ENCODE measurements at places on chromosomes 5 and 9.

DNA sequence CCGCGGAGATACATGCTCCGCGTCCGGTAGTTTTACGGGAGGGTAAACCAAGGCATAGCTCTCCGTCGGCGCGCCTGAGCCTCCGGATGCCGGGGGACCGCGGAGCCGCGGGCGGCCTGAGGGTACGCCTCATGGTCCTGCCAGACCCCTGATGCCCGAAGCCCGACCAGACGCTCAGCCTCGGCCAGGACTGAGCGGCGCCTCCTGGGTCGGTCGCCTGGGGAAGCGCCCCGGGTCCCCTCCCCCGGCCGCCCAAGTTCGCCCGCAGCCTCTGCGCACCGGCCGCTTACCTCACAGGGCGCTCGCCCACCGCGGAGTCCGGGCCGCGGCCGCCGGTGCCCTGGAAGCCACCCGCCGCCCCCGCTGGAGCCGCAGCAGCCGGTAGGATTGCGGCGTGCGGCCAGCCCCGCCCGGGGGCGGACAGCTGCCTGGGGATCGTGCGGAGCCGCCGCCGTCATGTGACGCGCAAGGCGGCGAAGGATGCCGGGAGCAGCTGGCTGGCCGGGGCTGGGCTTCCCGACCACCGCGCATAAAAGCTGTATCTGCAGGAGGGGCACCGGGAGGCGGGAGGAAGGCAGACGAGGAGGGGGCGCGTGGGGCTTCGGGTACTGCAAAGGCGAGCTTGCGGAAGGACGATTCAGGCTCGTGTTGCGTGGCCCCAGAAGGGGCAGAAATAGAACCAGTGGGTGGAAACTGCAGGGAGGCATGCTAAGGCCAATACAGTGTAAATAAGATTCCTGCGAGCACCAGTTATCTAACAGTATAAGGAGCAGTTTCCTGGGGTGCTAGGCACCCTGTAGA lies at the start of gene FBXO10:
Gene FBXO10 (minus strand): TSS at position 460 of the 801 bp plus-strand sequence. CDS start 34,612 bp downstream, outside the sequence.
- H3K27me3 ChIP-seq, result peaks cover 6% of the 10 kb centered on the region
- peaks cover 18% of the 10 kb centered on the region for H3K4me1 ChIP-seq
- peak; percentile 71 for DNase-seq
- H3K4me3 ChIP-seq, result peak within 1 kb of the TSS; percentile 83
- H3K27ac ChIP-seq, result peak within 1 kb of the TSS; percentile 77

GRCh38 chr9:106878934-106879333 lies 16.0 kb downstream of the ZNF462 start:
- no peaks in the 10 kb centered on the region for H3K27me3 ChIP-seq
- no peaks in the 10 kb centered on the region for H3K4me1 ChIP-seq
- H3K36me3 ChIP-seq, result no peaks in the 10 kb centered on the region
- no peak overlapping the region for H3K27ac ChIP-seq
- no peak overlapping the region for H3K4me3 ChIP-seq

- H3K4me3 ChIP-seq, result no peak overlapping the region
- DNase-seq, result no peak
- H3K27me3 ChIP-seq, result no peaks in the 10 kb centered on the region
- H3K27ac ChIP-seq, result no peak overlapping the region
- no peaks in the 10 kb centered on the region for H3K36me3 ChIP-seq
Observed at GRCh38 chr5:5050801-5051200, 89.3 kb upstream of the ADAMTS16 start.

DNA sequence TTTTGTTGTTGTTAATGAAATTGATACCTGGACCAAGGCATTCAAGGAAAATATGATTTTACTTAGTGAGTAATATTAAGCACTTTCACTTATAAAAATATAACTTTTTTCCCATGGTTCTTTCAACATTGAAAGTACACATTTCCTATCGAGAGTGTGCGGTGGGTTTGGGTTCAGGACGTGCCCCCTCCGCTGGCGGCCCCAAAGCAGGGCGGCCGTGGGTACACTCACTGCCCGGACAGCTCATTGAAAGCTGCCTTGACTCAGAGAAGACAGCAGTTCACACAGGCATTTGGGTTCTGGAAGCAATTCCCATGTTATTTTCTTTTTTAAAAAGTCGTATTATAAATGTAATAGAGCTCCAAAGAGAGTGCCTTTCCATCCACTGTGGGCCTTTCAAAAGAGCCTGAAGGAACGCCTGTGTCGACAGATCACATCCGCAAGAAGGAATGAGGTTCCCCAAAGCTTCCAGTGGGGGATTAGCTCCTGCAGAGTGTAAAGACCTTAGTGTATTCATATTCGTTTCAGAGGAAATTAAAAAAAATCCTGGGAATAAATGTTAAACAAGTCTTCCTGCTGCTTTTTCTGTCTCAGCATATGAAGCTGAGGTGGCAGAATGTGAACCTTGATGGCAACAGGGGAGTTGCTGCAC lies 74.3 kb downstream of the PRDM6 start:
- no peak overlapping the region for H3K27ac ChIP-seq
- no peaks in the 10 kb centered on the region for H3K27me3 ChIP-seq
- no peak for DNase-seq
- H3K4me1 ChIP-seq, result no peaks in the 10 kb centered on the region
- no peak overlapping the region for H3K4me3 ChIP-seq

DNA sequence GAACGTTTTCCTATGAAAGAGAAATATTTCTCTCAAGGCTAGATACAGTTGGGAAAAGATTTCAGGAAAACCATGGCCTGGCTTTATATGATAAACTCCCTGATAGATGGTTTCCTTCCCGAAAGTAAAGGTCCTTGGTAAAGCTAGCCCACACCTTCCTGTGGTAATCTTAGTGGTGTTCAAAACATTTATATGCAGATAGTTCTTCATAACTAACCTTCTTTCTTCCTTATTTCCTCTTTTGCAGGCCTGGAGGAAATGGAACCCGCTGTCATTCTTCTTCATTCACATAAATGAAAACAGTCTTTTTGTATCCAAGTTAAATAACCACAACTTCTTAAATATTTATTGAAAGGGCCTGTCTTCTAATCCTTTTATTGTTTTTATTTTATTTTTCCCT lies 474.0 kb upstream of the ACTBL2 start:
- no peak for DNase-seq
- H3K27ac ChIP-seq, result no peak overlapping the region
- no peak overlapping the region for H3K4me3 ChIP-seq
- H3K4me1 ChIP-seq, result no peaks in the 10 kb centered on the region
- no peaks in the 10 kb centered on the region for H3K27me3 ChIP-seq
- no peaks in the 10 kb centered on the region for H3K36me3 ChIP-seq

DNA sequence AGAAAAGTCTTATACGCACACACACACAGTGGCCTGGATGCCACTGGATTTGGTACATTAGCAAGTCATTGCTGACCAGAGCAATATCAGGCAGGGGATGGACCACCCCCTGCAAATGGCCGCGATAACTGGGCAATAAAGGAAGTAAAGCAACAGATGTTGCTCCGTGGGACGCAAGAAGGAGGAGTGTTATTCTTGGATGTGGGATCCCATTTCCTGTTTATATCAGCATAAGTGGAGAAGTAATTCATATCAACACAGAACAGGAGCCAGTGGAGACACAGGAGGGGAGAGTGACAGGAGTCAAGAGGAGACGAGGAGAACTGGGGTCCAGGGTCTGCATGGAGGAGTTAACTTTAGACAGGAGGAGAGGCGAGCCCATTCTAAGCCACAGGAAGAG lies 18.4 kb downstream of the RUFY1 start:
- H3K36me3 ChIP-seq, result peaks cover 37% of the 10 kb centered on the region
- H3K27ac ChIP-seq, result peak overlapping the region; percentile 21
- no peak for DNase-seq
- peaks cover 5% of the 10 kb centered on the region for H3K4me1 ChIP-seq

GRCh38 chr5:99088309-99088708 lies 159.5 kb upstream of the CHD1 start:
- peaks cover 3% of the 10 kb centered on the region for H3K4me1 ChIP-seq
- no peak overlapping the region for H3K4me3 ChIP-seq
- no peak for DNase-seq
- H3K27ac ChIP-seq, result no peak overlapping the region
- no peaks in the 10 kb centered on the region for H3K27me3 ChIP-seq
- H3K36me3 ChIP-seq, result no peaks in the 10 kb centered on the region

DNA sequence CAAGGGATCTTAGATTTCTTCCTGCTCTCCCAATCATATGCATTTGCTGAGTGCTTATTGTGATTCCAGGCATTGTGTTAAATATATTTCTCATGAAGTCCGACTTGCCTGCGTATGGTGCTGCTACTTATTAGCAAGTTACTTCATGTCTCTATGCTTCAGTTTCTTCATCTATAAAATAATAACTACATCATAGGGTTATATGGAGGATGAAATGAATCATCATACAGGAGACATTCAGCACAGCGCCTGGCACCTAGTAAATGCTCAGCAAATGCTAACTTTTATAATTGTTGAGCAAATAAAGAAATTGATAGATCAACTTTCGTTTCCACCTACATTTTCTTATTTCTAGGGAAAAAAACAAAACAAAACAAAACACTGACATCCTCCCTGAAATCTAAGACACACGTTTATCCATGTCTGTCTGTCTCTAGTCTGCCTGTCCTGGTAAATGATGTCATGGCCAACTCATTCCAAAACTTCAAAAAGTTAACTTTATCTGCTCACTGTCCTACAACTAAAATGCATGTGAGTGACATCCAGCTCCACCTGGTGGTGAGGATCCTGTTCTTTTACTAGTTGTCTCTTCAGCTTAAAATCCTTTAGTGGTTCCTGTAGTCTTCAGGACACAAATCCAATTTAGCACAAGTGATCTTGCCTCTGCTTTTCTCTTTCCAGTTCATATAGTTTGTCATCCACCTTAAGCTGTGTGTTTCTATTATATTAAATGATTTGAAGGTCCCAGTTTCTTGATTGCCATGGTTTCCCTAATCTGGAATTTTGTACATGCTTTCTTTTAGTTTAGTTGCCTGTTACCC lies 27.7 kb downstream of the PPP3R2 start:
- peaks cover 41% of the 10 kb centered on the region for H3K36me3 ChIP-seq
- H3K4me1 ChIP-seq, result peaks cover 46% of the 10 kb centered on the region
- no peak overlapping the region for H3K27ac ChIP-seq
- no peak overlapping the region for H3K4me3 ChIP-seq
- DNase-seq, result peak; percentile 61

DNA sequence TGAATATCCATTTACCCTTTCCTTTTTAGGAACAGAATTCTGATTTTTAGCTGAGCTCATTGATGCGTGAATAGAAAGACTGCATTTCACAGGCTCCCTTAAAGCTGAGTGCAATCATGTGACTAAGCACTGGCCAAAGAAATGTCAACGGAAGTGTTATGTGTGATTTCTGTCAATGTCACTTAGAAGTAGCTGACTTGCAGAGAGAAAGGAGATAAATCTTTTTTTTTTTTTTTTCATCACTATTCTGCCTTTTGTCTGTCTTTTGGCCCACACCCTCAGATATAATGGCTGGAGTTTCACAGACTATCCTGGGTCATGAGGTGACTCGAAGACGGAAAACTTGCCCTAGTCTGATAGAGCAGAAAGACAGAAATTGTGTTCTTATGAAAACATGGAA lies 39.3 kb upstream of the SLC27A6 start:
- H3K36me3 ChIP-seq, result no peaks in the 10 kb centered on the region
- H3K4me1 ChIP-seq, result no peaks in the 10 kb centered on the region
- no peaks in the 10 kb centered on the region for H3K27me3 ChIP-seq
- DNase-seq, result no peak
- no peak overlapping the region for H3K27ac ChIP-seq
- H3K4me3 ChIP-seq, result no peak overlapping the region

GRCh38 chr5:179731791-179732411 lies 721 bp upstream of the MAML1 start:
- peak overlapping the region; percentile 77 for H3K4me3 ChIP-seq
- no peaks in the 10 kb centered on the region for H3K27me3 ChIP-seq
- H3K36me3 ChIP-seq, result peaks cover 49% of the 10 kb centered on the region
- peak overlapping the region; percentile 88 for H3K27ac ChIP-seq
- DNase-seq, result no peak

- DNase-seq, result no peak
- H3K27ac ChIP-seq, result no peak overlapping the region
- no peak overlapping the region for H3K4me3 ChIP-seq
- H3K27me3 ChIP-seq, result peaks cover 6% of the 10 kb centered on the region
- no peaks in the 10 kb centered on the region for H3K36me3 ChIP-seq
Observed at GRCh38 chr5:98954392-98955028, 25.7 kb upstream of the CHD1 start.

- H3K27ac ChIP-seq, result no peak overlapping the region
- peaks cover 10% of the 10 kb centered on the region for H3K36me3 ChIP-seq
- no peak overlapping the region for H3K4me3 ChIP-seq
- peaks cover 29% of the 10 kb centered on the region for H3K27me3 ChIP-seq
Observed at GRCh38 chr9:22041775-22042174, 32.7 kb upstream of the CDKN2B start.

DNA sequence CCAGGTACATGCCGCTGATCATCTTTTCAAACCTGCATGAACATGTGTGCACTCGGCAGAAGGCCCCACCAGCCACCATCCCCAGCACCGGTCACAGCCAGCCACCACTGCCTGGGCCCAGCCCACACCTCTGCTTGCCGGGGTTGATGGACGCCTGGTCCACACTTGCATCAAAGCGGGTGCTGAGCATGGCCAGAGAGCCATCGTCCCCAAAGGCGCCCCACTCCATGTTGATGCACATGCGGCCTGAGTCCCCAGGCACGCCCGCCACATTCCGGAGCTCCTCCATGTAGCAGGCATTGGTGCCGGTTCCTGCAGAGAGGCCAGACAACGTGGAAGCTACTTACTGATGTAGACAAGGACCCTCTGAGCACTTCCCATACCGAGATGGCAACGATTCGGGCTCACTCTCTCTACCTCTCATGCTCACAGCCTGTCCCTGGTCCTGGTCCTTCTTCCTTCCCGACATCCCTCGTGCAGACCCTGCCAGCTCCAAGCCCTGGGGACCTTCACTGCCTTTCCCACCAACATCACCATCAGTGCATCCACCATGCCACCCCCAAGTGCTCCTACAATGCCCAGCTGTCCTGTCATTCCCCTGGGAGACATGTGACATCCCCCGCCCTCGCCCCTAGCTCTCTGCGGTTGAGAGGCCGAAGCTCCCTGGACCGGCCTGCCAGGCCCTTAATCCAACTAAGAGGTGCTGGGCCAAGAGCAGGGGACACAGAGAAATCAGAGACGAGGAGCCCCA lies 17.2 kb downstream of the HK3 start:
- H3K36me3 ChIP-seq, result no peaks in the 10 kb centered on the region
- no peak overlapping the region for H3K27ac ChIP-seq
- H3K4me1 ChIP-seq, result peaks cover 8% of the 10 kb centered on the region
- peaks cover 27% of the 10 kb centered on the region for H3K27me3 ChIP-seq
- H3K4me3 ChIP-seq, result no peak overlapping the region
- DNase-seq, result no peak

GRCh38 chr5:42760426-42760825 lies 3.8 kb downstream of the CCDC152 start:
- no peak for DNase-seq
- H3K4me3 ChIP-seq, result no peak overlapping the region
- no peak overlapping the region for H3K27ac ChIP-seq
- H3K36me3 ChIP-seq, result no peaks in the 10 kb centered on the region
- H3K27me3 ChIP-seq, result peaks cover 12% of the 10 kb centered on the region

DNA sequence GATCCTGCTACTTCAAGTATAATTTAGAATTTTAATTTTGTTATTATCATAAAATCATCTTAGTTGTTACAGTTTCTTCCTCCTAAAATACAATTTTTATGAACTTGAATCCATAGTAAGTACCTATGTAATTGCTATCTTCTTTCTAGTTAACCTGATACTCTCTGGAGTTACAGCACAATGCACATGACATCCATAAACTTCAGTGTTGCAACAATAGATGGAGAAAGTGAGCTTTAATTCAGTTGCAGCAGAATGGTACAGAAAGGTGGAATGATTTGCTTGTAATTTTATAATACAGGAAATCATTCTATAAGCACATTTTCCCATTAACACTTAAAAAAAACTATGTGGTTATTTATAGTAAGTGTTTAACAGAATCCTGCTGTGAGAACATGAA lies 372.0 kb downstream of the CDH9 start:
- no peak for DNase-seq
- H3K36me3 ChIP-seq, result no peaks in the 10 kb centered on the region
- H3K4me1 ChIP-seq, result no peaks in the 10 kb centered on the region
- no peak overlapping the region for H3K27ac ChIP-seq
- H3K4me3 ChIP-seq, result no peak overlapping the region
- H3K27me3 ChIP-seq, result no peaks in the 10 kb centered on the region

All from activated naive CD4-positive, alpha-beta T cell treated with anti-CD3 and anti-CD28 coated beads, Interleukin-2, amount 10 ng/mL, durations not matched to agents 7 days and 5 days (primary cell).